Activated T-cell treated with anti-CD3 and anti-CD28 coated beads, Interleukin-2, amount 50 U/mL, for 1 hour (primary cell): ENCODE measurements at places on chromosomes 3 and 15.

- no peak for DNase-seq
Observed at GRCh38 chr3:100044369-100044768, 69.9 kb downstream of the FILIP1L start.

- DNase-seq = no peak
Observed at GRCh38 chr3:12966847-12967605, 106.2 kb downstream of the IQSEC1 start.

- DNase-seq = no peak
Observed at GRCh38 chr3:152458376-152459117, 189.8 kb downstream of the MBNL1 start.

DNA sequence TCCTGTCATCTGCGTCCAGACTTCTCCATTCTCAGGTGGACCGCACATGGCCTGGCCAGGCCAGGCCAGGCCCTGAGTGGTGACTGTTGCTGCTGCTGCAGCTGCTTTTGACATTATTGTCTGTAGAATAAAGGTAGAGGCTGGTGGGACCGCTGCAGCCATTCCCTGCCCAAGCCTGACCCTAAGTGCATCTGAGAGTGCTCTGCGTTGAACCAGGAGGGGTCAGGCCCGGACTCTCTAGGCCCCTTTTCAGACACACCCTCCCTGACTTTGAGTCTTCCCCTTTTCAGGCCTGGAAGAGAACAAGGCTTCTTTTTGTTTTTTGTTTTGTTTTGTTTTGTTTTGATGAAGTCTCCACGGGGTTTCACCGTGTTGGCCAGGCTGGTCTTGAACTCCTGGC is 54.6 kb upstream of the FLNB start:
- DNase-seq = no peak

GRCh38 chr3:126008219-126008618 is 39.2 kb downstream of the ROPN1B start:
- DNase-seq = no peak

- no peak for DNase-seq
Observed at GRCh38 chr3:134917631-134918030, 122.6 kb downstream of the EPHB1 start.

DNA sequence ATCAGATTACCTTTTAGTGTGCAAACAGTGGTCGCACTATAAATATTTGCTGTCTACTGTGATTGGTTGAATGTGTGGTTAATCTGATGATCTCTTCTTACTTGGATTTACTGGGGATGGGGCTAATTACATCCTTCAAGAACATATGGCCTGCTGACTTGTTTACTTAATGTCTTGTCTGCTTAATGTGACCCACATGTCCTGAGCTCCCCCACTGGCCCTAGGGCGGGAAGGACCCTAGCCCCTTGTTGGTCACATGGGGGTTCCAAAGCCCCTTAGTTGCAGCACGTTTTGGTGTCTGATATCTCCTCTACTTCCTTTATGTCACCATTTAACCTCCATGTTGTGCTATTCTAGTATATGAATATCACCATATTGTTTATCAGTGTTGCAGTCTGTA is 17.8 kb upstream of the P2RY12 start:
- no peak for DNase-seq

- DNase-seq = no peak
Observed at GRCh38 chr3:31392568-31392967, 140.2 kb upstream of the STT3B start.

- DNase-seq = no peak
Observed at GRCh38 chr3:12196684-12197083, 38.0 kb upstream of the TIMP4 start.

DNA sequence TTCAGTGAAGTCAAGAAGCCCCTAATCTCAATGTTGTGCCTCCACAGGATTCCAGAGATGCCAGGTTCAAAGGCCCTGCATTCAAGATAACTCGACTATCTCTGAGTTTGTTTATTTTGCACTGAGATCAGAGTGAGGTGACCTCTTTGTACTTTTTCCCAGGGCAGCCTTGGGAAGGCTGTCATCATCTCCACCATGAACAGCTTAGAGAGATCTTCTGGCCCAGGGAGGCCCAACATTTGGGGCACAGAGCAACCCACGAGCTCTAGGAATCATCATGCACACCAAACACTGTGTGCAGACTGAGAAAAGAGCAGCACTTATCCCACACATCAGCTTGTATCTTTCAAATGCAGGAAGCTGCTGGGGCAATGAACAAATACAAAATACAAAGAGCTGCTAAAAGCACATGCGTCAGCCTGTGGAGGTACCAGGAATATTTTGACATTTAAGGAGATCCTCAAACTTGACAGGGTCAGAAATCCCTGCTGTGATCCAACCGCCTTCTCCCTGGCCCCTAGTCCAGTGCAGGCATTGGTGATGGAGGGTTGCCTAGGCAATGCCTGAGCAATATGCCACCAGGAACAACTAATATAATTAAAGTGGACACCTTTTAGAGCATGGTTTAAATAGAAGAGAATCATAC is 33.6 kb downstream of the TRIM42 start:
- DNase-seq = no peak

DNA sequence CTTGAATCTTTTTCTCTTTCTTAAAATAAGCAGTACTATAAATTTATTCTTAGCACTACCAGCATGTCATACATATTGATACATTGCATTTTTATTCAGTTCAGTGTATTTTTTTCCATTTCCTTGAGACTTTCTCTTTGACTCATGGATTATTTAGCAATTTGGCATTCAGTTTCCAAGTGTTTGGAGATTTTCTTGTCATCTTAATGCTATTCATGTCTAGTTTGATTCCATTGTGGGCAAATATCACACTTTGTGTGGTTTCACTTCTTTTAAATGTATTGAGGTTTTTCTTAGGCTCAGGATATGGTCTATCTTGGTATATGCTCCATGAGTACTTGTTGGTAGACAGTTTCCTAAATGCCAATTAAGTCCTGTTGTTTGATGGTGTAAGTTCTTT is 99.5 kb downstream of the CHRNA7 start:
- no peak for DNase-seq

GRCh38 chr3:87181551-87181950 is 45.6 kb upstream of the CHMP2B start:
- DNase-seq = no peak

GRCh38 chr15:64166102-64166890 is 3.5 kb upstream of the PPIB start:
- no peak for DNase-seq

GRCh38 chr3:105598042-105598796 is 231.5 kb downstream of the ALCAM start:
- DNase-seq = no peak

- DNase-seq = no peak
Observed at GRCh38 chr3:183809270-183809669, 16.1 kb downstream of the MAP6D1 start.

- DNase-seq = no peak
Observed at GRCh38 chr3:144777906-144778305, 806.3 kb downstream of the DIPK2A start.

DNA sequence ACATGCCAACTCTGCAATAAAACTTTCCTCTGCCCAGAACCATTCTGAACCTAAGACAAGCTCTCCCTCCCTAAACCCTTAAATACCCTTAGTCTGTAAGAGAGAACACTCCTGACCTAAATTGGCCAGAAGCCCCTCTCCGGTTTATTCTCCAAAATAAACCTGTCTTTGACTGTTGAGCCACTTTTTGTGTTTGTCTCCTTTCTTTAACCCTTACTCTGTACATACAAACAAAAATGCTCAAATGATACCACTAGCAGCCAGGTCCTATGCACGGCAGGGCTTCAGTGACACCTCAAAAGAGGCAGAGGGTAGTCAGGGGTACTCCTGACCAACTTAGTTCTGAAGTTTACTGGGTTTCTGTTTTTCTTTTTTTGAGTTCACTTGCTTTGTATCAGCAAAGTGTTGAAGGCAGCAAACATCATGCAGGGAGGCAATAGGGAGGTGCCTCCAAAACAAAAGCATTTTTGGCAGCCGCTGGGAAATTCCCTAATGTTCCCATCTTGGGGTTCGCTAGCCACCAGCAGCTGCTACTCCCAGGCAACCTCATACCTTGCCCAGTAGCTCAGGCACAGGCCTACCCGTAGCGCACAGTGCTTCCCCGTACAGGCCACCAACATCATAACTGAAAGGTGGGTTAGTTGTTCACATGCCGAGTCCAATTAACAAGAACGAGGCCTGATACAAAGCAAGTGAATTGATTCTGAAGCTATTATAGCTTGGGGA is 62.9 kb upstream of the GCNT3 start:
- no peak for DNase-seq

DNA sequence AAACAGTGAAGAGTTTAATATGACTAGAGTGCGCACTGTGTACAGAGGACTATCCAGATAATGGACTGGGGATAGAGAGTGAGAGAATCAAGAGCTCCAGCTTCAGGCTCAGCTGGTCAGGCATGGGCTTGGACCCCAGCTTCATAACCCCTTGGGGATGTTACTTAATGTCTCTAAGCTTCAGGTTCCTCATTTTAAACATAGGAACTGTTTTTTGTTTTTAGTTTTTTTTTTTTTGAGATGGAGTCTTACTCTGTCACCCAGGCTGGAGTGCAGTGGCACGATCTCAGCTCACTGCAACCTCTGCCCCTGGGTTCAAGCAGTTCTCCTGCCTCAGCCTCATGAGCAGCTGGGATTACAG is 9.9 kb upstream of the BRPF1 start:
- no peak for DNase-seq

DNA sequence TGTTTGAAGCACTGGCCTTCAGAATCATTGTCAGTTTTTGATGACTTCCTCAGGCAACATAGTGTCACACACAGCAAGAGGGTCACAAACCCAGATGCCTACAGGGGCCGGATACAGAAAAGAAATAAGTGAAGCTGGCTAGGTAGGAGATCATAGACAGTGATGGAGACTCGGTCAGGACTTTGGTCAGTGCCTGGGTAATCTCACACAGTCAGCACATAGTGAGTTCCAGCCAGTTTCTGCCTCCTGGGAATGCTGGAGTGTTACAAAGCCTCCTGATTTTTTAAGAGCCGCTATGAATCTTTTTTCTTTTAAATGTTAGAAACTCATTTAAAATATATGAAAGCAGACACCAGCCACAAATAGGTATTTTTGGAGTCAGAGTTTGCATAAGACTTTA is 399.1 kb downstream of the IL5RA start:
- no peak for DNase-seq

GRCh38 chr15:63920504-63921175 is 86.9 kb upstream of the HERC1 start:
- DNase-seq = no peak

- DNase-seq = no peak
Observed at GRCh38 chr3:72567474-72567873, 280.8 kb downstream of the SHQ1 start.

- DNase-seq = no peak
Observed at GRCh38 chr3:170467007-170467406, 48.3 kb downstream of the CLDN11 start.

- DNase-seq = no peak
Observed at GRCh38 chr3:71975573-71975972, 190.6 kb upstream of the PROK2 start.

GRCh38 chr15:78167227-78167888 is 18.2 kb downstream of the IDH3A start:
- DNase-seq = no peak

GRCh38 chr3:19506171-19506570 is 357.9 kb downstream of the KCNH8 start:
- no peak for DNase-seq

DNA sequence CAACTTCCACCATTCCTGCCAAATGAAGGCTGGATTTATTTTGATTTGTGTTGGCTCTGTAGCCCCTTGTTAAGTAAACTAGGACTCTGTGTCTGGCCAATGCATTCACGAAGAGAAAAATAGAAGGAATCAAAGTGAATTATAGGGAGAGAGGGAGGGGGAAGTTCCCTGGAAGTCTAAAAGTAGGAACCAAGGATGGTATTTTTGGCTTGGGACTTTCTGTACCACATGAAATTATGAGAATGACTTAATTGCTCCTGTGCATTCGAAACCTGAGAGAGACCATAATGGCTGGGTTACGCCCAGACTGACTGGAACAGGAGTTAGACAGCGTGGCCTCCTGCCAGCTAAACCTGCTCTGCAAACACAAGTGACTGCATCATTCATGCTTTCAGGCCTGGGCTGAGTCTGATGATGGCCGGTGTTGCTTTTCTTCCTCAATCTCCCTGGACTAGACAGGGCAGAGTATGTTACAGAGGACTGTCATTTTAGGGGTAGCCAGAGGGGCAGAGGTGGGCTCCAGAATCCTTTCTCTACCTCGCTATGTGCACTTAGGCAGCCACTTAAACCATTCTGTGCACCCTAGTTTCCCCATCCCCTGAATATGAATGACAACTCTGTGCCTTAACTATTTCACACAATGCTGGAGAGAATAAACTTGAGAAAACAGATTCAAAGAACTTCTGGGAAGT is 58.9 kb downstream of the MYO1E start:
- no peak for DNase-seq

GRCh38 chr15:83014205-83014653 is 2.8 kb upstream of the C15orf40 start:
- DNase-seq = no peak

GRCh38 chr3:6417174-6417573 is 443.7 kb upstream of the GRM7 start:
- no peak for DNase-seq

DNA sequence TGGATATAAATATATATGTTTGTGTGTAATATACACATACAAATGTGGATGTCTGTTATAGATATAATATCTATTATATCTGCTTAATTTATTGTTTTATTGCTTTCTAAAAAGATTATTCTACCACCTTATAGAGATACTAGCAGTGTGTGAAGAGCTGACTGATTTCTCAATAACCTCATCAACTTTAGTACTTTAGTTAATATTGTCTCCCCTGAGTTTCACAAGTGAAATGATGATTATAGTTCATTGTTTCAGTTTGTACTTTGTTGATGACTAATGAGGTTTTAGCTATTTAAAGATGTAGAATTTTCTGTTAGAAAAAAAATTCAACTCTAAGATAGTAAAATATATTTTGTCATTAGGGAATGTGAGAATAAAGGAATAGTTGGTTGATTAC is 11.4 kb downstream of the RSRC1 start:
- DNase-seq = no peak

DNA sequence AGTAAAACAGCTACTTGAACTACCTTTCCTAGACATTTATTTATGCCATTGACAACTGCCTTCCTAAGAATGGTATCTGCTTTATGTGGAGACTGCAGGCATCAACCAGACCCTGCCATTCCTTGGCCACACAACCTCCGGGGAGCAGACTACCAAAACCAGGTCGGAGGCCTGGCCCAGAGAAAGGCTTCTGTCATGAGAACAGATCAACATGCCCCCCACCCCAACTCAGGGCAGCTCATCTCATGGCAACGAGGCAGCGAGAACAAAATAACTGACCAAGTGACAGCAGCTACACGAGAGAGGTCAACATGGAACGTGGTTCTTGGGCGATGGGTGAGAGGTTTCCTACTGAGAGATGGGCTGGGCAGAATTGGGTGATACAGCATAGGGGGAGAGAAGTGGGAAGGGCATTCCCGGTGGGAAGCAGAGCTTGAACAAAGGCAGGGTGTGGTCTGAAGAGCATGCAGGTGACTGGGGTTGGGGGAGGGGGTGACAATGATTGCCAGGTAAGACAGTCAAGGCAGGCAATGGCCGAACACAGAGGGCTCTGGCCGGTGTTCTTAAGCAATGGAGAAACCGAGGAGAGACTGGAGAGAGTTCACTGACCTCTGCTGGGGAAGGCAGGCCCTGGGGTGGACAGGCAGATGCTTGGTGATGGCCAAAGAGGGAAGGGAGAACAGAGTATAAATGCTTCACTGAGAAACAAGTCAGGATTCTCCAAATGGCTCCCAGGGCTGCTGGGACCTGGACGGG is 33.9 kb downstream of the CCDC12 start:
- DNase-seq = no peak
